SJSA1 (cell line): ENCODE measurements at places on chromosomes 7 and 10. TPM values are rescaled to one million over a fixed set of nuclear protein-coding genes. Genes with fewer than 3 reads are reported as not detected.

GRCh38 chr10:76301950-76302349 lies 870.5 kb downstream of the LRMDA start:
- DNase-seq = no peak

GRCh38 chr7:17462131-17462631 lies 163.7 kb downstream of the AHR start:
- DNase-seq = no peak

DNA sequence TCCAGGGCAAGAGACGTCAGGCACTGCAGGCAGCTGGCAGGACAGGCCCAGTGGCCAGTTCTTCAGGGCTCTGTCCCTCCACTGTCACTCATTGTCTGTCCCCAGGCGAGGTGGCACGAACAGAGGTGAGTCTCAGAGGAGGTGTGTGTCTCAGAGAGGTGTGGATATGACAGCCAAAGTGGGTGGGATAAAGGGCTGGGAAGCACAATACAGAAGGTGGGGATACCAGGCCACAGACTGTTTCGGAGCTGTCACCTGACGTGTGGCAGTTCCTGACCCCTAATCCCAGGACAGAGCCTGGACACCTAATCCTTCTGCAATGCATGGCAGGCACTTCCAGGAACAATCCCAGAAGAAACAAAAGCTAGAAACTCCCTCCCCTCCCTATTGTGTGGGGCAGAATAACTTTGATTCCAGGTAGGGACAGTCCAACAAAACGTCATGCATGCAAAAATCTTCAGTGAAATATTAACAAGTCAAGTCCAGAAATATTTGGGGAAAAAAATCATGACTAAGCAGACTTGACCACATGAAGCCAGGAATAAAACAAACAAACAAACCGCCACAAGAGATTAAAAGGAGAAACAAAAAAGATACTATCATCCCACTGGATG lies 11.6 kb downstream of the KLRG2 start:
- DNase-seq = peak; percentile 53

DNA sequence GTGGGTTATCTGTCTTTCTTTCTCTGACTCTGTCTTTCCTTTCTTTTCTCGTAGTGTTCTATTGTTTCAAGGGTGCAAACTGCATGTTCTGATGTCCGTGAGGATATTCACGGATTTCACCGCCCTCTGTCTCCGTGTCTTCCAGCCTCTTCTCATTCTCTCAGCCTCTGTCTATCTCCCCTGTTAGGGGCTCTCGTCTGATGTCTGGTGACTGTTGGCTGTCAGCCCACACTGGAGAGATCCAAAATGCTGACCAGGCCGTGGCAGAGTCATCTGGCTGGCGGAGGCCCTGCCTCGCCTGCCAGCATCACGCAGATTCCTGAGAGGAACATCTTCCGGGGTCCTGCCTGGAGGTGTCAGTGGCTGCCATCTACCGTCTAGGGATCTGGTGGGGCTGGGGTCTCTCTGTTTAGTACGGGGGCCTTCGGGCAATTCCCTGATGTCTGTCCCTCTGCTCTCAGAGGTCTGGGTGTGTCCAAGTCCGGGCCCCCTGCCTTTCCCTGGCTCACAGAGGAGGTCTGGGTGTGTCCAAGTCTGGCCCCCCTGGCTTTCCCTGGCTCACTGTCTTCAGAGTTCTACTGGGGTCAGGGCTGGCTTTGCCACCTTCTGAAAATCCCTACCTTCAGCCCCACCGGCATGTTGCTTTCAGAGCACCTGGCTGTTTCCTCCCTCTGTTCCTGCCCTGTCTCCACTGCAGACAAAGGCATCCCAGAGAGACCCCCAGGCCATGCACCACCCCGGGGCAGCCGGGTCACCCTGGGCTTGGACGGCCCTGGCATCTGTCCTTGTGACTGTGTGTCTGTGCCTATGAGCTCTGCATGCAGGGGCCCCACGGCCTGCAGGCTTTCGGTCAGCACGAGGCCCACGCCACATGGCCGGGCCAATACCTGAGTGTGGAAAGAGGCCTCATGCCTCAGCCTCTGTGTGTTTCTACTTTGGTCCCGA lies 14.0 kb upstream of the SCART1 start:
- DNase-seq = no peak

GRCh38 chr7:18087026-18087686 lies 59.5 kb upstream of the PRPS1L1 start:
- no peak for DNase-seq

DNA sequence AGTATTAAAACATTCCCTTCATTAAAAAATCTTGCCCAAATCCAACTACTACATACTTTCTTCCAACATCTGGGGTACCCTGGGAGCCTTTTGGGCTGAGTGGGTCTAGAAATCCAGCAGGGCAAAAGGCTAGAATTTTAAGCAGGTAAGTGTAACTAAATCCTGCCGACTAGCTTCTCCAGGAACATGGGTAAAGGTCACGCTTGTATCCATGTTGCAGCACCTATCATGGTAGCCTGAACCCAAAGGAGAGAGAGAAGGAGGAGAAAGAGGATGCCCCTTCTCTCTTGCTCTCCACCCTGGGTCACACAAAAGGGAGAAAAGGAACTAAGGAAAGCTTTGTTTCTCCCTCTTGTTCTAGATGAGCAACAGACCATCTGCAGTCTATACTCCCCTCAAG lies 53.3 kb downstream of the ZNF680 start:
- DNase-seq = peak; percentile 1

ZNF853 gene
- total RNA-seq = 0.08 TPM in 1 of 2 replicates, not detected in the other

DNA sequence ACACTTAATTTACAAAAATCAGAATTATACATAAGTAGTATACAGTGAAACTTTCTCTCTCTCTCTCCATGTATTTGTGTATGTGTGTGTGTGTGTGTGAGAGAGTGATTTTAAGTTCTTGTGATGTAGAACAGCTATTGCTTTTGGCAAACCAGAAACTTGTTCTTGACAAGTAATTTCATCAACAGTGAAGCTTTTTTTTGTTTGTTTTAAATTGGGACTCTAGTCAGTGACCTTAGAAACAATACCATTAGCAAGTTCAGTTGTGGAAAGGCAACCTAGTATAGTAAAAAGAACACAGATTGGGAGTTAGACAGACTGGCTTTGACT lies 319.1 kb downstream of the PTEN start:
- DNase-seq = no peak

POLD2 gene
- 84.9 and 96.1 TPM in 2 replicates for total RNA-seq

DNA sequence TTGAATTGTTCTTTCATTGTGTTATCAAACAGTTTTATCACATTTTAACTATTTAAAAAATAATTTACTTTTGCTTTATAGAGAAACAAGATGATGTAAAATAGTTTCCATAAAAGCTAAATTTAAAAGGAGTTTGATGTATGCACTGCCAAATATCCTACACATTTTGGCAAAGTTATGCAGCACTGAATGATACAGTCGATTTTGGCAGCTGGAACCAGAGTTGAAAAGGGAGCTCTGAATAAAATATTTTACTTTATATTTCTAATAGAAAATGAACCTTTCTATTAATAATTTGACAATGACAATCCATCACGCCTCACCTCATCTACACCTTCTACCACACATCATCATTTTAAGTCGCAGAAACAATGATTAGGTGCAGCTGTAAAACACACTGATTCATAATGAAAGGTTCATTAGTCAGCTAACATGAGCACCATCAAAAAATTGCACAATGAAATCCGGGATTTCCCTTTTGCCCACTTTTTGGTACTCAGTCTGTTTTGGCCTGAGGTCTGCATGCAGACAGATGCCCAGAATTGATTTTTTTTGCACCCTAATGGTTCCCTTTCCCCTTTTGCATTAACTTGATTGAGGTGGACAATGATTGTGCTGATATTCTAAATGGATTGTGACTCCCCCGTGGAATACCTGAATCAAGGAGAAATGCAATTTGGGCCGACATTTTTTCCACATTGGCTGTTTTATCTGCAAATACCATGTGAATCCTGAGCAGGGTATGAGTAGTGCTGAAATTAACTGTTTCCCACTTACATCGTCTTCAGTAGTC lies 105.8 kb downstream of the THSD7A start:
- no peak for DNase-seq

GIMAP2 gene
- 0.76 TPM in 1 of 2 replicates, not detected in the other for total RNA-seq

DNA sequence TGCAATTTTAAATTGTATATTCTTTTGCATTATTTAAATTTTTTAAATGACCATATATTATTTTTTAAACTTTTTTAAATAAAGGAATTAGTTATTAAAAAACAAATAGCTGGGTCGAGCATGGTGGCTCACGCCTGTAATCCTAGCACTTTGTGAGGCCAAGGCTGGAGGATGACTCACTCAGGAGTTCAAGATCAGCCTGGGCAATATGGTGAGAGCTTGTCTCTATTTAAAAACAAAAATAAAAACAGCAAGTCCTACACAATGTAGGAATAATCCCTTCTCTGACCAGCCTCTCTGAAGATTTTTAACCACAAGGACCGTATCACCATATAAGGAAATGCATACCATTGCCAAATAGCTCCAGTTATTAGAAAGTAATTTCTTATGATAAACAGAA lies 19.6 kb downstream of the NOC3L start:
- no peak for DNase-seq

DGKB gene
- total RNA-seq = not detected in 2 replicates

GRCh38 chr10:93300288-93300917 lies 181.7 kb downstream of the MYOF start:
- no peak for DNase-seq

SPDYE8 gene
- total RNA-seq = 0.24 TPM in 1 of 2 replicates, not detected in the other

TMEM106B gene
- 31.5 and 44.6 TPM in 2 replicates for total RNA-seq

GRCh38 chr7:51606601-51607154 lies 290.1 kb upstream of the COBL start:
- DNase-seq = no peak

ZNF804B gene
- not detected in 2 replicates for total RNA-seq

UTF1 gene
- total RNA-seq = not detected in 2 replicates

GRCh38 chr10:61942604-61943461 lies 41.3 kb downstream of the ARID5B start:
- DNase-seq = no peak

ATP5MK gene
- total RNA-seq = 457 and 813 TPM in 2 replicates

- DNase-seq = no peak
Measured at GRCh38 chr10:132058111-132058745, 7.5 kb upstream of the JAKMIP3 start.

PTPRZ1 gene
- 0.22 TPM in 1 of 2 replicates, not detected in the other for total RNA-seq

DNA sequence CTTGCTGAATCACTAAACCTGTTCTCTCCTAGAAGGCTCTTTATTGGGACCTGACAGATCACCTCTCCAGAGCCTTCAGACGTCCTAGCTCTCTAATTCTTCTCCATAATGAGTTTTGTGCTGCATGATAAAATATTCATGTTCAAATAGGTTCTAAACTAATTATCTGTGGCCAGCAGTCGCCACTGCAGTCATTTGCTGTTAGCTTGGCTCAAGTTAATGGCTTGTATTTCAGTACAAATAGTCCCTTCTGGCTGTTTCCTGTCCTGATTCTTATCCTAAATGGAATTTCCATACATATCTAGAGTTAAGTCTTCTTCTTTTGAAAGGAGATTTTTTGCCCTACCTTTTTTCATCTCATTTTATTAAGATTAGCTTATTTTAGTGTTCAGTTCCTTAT lies 303.2 kb downstream of the EXOC4 start:
- no peak for DNase-seq

GRCh38 chr7:148838905-148839304 lies 45.2 kb downstream of the EZH2 start:
- DNase-seq = no peak

DNA sequence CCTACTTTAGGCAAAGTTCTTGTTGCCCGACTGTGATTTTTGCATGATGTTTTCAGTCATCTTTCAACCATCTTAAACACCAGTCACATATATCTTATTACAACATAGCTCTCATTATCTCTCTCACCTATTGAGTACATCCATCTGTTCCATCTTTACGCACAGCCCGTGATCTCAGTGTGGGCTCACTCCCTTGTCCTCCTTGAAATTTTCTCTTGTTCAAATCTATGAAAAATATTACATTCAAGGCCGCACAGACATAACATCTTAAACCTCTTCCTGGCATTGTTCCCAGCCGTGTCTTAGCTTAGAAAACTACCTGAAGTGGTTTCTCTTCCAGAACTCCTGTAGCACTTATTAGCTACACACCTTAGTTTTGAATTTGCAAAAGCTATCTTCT lies 32.6 kb downstream of the NET1 start:
- DNase-seq = no peak

FAM25C gene
- not detected in 2 replicates for total RNA-seq

DNA sequence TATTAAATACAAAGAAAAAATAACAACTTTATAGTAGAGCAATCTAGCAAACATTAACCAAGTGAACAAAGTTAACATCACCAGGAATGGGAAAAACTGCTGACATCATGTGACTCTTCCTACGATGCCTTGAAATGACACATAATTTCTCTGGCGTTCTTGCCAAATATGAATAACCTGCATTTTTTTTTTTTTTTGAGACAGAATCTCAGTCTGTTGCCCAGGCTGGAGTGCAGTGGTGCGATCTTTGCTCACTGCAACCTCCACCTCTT lies 126.5 kb upstream of the VKORC1L1 start:
- DNase-seq = no peak

SPDYE16 gene
- total RNA-seq = not detected in 2 replicates

DNA sequence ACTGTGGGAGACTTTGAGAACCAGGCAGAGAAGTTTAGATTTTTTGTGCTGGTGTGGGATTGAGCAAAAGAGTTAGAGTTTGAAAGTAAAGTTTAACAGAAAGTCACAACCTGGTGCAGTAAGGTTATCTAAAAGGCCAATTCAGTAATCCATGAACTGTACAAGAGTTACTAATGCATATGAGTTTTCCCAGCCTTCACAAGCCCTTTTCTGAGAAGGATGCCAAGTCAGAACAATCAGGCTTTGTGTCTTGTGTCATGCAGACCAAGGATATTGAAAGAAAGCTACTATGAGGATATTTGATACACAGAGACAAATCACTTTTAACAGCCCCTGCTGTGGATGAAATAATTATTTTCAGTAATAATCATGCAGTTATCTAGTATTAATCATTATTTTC lies 68.8 kb upstream of the MYO3A start:
- DNase-seq = no peak

- no peak for DNase-seq
Measured at GRCh38 chr10:80197972-80198916, 7.1 kb downstream of the ANXA11 start.
